H1 (cell line): ENCODE measurements at places on chromosomes 11 and 22. TPM values are rescaled to one million over a fixed set of nuclear protein-coding genes. Genes with fewer than 3 reads are reported as not detected.

- no peaks in the 10 kb centered on the region for H3K27me3 ChIP-seq
- no peaks in the 10 kb centered on the region for H3K36me3 ChIP-seq
- H3K27ac ChIP-seq, result no peak overlapping the region
- no peak overlapping the region for H3K4me3 ChIP-seq
- no peaks in the 10 kb centered on the region for H3K4me1 ChIP-seq
These were observed 221.7 kb downstream of the SNX19 start for GRCh38 chr11:130694488-130695045.

GRCh38 chr11:35035894-35036408 is 103.0 kb upstream of the CD44 start:
- H3K27ac ChIP-seq, result no peak overlapping the region
- DNase-seq, result no peak
- H3K36me3 ChIP-seq, result no peaks in the 10 kb centered on the region
- peaks cover 2% of the 10 kb centered on the region for H3K4me1 ChIP-seq

DNA sequence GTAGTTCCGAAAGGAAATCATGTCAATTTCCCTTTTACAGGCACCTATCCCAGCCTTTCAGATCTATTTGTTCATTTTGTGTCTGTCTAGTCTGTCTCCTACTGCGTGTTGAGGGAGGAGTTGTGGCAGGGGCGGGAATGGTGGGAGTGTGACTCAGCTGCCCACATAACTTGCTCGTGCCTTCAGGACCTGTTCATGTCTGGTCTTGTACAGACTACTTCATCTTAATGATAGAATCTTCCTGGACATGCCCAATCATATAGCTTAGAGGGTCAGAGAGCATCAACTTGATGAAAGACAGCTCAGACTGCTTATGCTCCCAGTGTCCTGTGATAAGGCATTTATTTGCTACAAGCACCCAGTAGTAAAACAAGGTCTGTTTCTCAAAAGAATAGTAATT is 61.0 kb upstream of the BIRC3 start:
- no peak for DNase-seq
- H3K36me3 ChIP-seq, result no peaks in the 10 kb centered on the region
- H3K27ac ChIP-seq, result no peak overlapping the region
- H3K27me3 ChIP-seq, result no peaks in the 10 kb centered on the region
- no peaks in the 10 kb centered on the region; the same call in 1 of the 2 replicates for H3K4me1 ChIP-seq

GRCh38 chr11:86760577-86760976 is 39.8 kb upstream of the PRSS23 start:
- no peak overlapping the region for H3K27ac ChIP-seq
- no peak for DNase-seq
- H3K4me3 ChIP-seq, result no peak overlapping the region
- no peaks in the 10 kb centered on the region for H3K4me1 ChIP-seq
- no peaks in the 10 kb centered on the region for H3K27me3 ChIP-seq

GRCh38 chr22:29883775-29884097 is 762 bp downstream of the MTMR3 start:
- DNase-seq, result no peak
- H3K27ac ChIP-seq, result no peak overlapping the region
- H3K36me3 ChIP-seq, result no peaks in the 10 kb centered on the region
- H3K27me3 ChIP-seq, result no peaks in the 10 kb centered on the region
- peaks cover 5% of the 10 kb centered on the region; the same call in 1 of the 2 replicates for H3K4me1 ChIP-seq

Gene NADSYN1
- 36.2 and 38.3 TPM in 2 replicates for total RNA-seq

DNA sequence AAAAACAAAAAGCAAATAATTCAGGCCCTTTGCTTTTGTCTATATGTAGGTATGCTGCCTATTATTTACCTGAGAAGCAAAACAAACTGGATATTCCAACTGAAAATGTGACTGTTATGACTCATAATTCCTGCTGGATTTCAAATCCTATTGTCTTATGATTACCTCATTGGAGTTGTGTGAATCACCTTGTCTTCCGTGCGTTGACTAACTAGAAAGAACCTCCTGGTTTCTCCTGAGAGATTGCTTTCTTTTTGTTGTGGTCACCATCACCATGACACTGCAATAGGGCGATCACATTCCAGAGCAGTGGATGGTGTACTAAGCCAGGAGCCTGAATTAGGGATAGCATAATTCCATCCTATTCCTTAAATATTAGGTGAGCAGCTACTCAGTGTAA is 23.0 kb upstream of the EXPH5 start:
- H3K27me3 ChIP-seq, result no peaks in the 10 kb centered on the region
- no peak overlapping the region for H3K4me3 ChIP-seq
- DNase-seq, result no peak
- no peaks in the 10 kb centered on the region for H3K4me1 ChIP-seq
- no peak overlapping the region for H3K27ac ChIP-seq
- no peaks in the 10 kb centered on the region for H3K36me3 ChIP-seq

DNA sequence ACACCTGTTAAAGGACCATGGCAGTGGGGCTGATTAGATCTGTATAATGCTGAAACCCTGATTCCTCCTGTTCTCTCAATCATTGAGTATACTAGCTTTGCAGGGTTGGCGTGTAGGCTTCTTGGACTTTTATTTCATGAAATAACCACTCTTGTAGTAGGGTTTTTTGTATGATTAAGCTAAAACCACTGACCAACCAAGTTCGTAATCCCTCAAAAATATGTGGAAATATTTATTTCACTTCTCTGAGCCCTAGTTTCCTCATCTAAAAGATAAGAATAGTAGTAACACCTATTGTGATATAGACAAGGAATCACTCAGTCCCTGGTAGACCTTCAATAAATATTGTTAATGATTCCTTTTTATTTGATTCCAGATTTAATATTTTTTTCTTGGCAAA is 4.2 kb downstream of the API5 start:
- H3K27ac ChIP-seq, result no peak overlapping the region
- DNase-seq, result no peak
- H3K36me3 ChIP-seq, result peaks cover 4% of the 10 kb centered on the region; the same call in 1 of the 2 replicates
- H3K27me3 ChIP-seq, result no peaks in the 10 kb centered on the region
- H3K4me1 ChIP-seq, result no peaks in the 10 kb centered on the region
- H3K4me3 ChIP-seq, result no peak overlapping the region

Gene FGF4
- total RNA-seq, result 2.0 TPM in 2 replicates

DNA sequence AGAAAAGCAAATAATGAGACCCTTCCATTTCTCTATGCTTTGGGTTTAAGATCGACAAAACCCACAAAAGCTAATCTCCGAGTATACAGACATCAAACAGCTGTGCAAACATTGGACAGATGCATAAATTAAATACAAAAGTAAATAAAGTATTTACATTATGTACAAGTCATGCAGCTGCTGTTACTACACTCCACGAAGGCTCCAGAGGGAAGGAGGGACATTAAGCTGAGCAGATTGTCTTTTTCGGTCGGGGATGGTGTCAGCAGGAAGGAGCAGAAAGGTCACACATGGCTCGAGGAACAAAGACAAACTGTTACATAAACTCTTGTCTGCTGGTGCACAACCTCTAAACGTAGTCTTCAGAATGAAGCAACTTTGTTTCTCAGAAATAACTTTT is 88.8 kb upstream of the BARX2 start:
- DNase-seq, result no peak
- H3K27ac ChIP-seq, result no peak overlapping the region
- no peak overlapping the region for H3K4me3 ChIP-seq
- peaks cover 9% of the 10 kb centered on the region for H3K4me1 ChIP-seq
- H3K27me3 ChIP-seq, result no peaks in the 10 kb centered on the region

Gene FAT3
- total RNA-seq, result 18.4 and 24.4 TPM in 2 replicates

Gene APLNR
- 0.13 TPM in 1 of 2 replicates, not detected in the other for total RNA-seq

- DNase-seq, result no peak
- H3K4me3 ChIP-seq, result no peak overlapping the region
- H3K27ac ChIP-seq, result no peak overlapping the region
- H3K27me3 ChIP-seq, result no peaks in the 10 kb centered on the region
These were observed 56.6 kb downstream of the LMO2 start for GRCh38 chr11:33835143-33835878.

Gene WNT7B
- 0.13 and 0.24 TPM in 2 replicates for total RNA-seq

DNA sequence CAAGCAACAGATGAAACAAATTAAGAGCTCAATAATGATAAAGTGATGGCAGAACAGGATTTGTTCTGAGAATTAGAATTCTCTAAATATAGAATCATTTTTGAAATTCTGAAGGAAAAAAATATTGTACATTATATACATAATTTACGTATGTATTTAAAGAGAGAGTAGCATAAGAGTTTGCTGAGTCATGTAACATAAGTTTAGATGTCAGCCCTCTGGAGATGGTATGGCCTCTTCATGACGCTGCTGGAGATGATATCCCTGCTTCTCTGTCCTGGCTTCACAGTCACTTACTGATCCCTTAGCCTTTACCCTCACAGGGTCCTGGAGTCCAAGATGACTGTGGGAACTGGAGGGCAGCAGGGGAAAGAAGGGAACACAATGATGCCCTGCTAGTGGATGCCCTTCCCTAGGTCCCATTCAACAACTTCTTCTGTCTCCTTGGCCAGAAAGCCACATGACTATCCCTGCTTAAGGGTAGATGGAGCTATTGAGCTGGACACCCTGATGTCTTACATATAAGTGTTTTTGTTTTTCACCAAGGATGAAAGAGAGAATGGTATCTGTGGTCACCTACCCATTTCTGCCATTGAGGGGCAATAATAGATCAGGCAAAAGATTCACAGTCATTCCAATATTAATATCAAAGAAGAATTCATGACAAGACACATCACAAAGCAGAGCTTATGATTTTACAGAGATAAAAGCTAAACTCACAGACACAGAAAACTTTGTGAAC is 753.1 kb downstream of the TBC1D22A start:
- no peaks in the 10 kb centered on the region for H3K36me3 ChIP-seq
- H3K27ac ChIP-seq, result no peak overlapping the region
- no peaks in the 10 kb centered on the region for H3K4me1 ChIP-seq
- H3K4me3 ChIP-seq, result no peak overlapping the region

DNA sequence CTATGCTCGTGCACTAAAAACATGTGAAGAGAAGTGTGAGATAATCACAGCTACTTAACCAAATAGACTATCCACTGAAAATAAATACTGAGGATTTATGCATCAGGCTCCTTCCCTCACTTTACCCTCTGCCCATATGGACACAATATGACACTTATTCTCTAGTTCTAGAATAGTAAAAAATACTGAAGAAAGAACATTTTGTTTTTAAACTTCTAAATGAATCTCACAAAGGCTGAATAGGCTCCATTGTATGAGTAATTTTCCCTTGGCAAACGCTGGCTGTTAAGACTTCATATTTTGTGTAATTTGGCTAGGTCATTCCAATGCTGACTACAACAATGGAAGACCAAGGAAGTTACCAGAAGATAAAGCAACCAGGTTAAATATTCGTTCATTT is 9.9 kb downstream of the HPS5 start:
- peaks cover 27% of the 10 kb centered on the region for H3K36me3 ChIP-seq
- no peaks in the 10 kb centered on the region for H3K4me1 ChIP-seq
- DNase-seq, result no peak
- H3K27ac ChIP-seq, result no peak overlapping the region

Gene ANKK1
- not detected in 2 replicates for total RNA-seq

- peaks cover 3% of the 10 kb centered on the region; the same call in 1 of the 2 replicates for H3K4me1 ChIP-seq
- no peak overlapping the region for H3K27ac ChIP-seq
- no peaks in the 10 kb centered on the region for H3K27me3 ChIP-seq
- no peaks in the 10 kb centered on the region for H3K36me3 ChIP-seq
- no peak for DNase-seq
These were observed 12.5 kb downstream of the MAML2 start for GRCh38 chr11:96330511-96330859.

Gene CHST1
- 1.6 and 3.8 TPM in 2 replicates for total RNA-seq

GRCh38 chr11:59427068-59427382 is 812 bp upstream of the OR5A2 start:
- H3K36me3 ChIP-seq, result no peaks in the 10 kb centered on the region
- H3K4me3 ChIP-seq, result no peak overlapping the region
- H3K27ac ChIP-seq, result no peak overlapping the region
- peaks cover 7% of the 10 kb centered on the region for H3K4me1 ChIP-seq

Gene NNMT
- not detected in 2 replicates for total RNA-seq

DNA sequence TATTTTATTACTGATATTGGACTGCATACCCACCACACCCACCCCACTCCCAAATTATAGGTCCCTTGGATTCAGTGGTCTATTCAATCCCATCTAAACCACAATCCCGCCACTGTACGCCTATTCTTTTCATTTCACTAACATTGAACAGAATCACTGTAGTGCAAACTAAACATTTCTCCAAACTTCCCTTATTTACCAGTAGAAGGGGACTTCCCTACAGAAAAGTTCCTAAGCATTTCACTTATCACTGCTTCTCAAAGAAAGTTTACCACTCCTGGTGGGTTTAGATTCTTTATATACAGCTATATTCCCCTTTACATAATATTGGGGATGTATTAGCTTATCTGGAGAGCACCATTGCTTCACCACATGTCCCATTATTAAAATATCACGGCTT is 29.3 kb downstream of the OR8B12 start:
- no peaks in the 10 kb centered on the region for H3K27me3 ChIP-seq
- H3K4me1 ChIP-seq, result no peaks in the 10 kb centered on the region
- H3K27ac ChIP-seq, result no peak overlapping the region
- no peaks in the 10 kb centered on the region for H3K36me3 ChIP-seq

DNA sequence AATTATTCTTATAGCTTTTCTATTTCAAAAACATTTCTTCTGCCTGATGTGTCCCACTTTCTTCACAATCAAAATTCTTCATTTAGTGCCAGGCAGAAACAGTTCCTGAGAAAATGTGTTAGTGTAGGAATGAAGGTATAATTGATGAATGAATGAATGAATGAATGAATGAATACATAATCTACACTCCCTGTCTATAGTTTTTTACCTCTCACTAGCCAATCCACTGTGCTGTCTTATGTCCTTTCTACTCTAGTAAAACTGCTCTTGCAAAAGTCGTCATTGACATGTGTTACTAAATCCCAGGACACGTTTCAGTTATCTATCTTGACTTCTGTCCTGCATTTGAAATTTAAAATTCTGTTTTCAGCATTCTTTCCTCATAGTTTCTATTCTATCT is 42.9 kb downstream of the CHORDC1 start:
- H3K27me3 ChIP-seq, result no peaks in the 10 kb centered on the region
- no peaks in the 10 kb centered on the region for H3K4me1 ChIP-seq
- H3K36me3 ChIP-seq, result peaks cover 6% of the 10 kb centered on the region; the same call in 1 of the 2 replicates
- no peak for DNase-seq

DNA sequence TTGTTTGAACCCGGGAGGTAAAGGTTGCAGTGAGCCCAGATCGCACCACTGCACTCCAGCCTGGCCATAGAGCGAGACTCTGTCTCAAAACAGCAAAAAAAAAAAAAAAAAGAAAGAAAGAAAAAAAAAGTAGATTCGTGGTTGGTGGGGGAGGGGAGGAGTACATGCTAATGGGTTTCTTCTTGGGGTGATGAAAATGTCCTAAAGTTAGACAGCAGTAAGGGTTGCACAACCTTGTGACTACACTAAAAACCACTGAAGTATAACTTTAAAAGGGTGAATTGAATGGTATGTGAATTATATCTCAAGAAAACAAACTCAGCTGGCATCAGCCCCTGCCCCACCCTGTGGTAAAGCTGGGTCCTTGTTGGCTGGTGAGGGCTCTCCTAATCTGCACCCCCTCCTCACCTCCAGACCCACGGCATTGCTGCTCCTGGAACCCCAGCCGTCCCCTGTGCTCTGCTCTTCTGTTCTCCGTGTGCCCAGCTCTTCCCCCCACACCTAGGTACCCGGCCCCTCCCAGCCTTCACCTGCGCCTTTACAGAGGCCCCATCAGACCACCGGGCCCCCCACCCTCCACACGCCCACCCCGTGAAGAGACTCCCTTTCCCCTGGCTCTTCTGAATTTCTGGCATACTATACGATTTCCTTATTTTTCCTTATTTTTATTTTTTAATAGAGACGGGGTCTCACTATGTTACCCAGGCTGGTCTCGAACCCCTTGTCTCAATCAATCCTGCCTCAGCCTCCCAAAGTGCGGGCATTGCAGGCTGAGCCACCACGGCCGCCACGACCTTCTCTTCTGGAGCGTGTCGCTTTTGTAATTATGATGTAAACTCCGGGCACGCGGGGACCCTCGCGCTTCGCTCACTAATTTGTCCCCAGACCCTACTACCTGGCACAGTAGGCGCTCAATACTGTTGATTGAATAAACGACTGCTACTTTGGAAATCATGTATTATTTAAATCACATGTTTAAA is 924 bp upstream of the FADD start:
- peak overlapping the region; percentile 87; the same call in 1 of the 2 replicates for H3K4me3 ChIP-seq
- no peaks in the 10 kb centered on the region for H3K27me3 ChIP-seq
- no peak overlapping the region for H3K27ac ChIP-seq
- peaks cover 13% of the 10 kb centered on the region for H3K36me3 ChIP-seq
